ENCODE measurements at places on chromosomes 5 and 9.

GRCh38 chr9:24939109-24939850 is 393.6 kb upstream of the IZUMO3 start:
- no peak for DNase-seq

- DNase-seq: no peak
These were observed 126.2 kb downstream of the BASP1 start for GRCh38 chr5:17343675-17344074.

GRCh38 chr9:7333719-7334118 is 465.9 kb downstream of the DMAC1 start:
- DNase-seq: no peak

DNA sequence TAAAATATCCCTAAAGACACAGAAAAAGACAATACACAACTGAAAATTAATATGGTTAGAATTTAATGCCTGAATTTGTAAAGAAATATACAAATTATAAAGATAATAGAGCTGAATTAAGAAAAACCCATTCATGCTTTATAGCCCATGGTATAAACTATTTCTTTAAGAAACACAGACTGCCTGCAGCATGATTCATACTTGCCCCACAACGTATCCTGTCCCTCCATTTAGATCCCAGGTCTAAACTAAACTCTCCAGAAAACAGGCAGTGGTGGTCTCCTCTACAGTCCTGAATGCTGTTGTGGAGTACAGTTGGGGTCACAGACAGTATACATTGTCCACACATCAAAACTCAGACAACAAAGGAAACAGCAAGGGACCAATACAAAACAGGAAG is 24.8 kb downstream of the IL6ST start:
- DNase-seq: no peak

GRCh38 chr9:14099737-14100136 is 214.2 kb downstream of the NFIB start:
- DNase-seq: no peak

- DNase-seq: peak; percentile 47
These were observed 807 bp upstream of the PLGRKT start for GRCh38 chr9:5438301-5439162.

- DNase-seq: no peak
These were observed 50.0 kb upstream of the RNU6ATAC start for GRCh38 chr9:134214386-134214765.

DNA sequence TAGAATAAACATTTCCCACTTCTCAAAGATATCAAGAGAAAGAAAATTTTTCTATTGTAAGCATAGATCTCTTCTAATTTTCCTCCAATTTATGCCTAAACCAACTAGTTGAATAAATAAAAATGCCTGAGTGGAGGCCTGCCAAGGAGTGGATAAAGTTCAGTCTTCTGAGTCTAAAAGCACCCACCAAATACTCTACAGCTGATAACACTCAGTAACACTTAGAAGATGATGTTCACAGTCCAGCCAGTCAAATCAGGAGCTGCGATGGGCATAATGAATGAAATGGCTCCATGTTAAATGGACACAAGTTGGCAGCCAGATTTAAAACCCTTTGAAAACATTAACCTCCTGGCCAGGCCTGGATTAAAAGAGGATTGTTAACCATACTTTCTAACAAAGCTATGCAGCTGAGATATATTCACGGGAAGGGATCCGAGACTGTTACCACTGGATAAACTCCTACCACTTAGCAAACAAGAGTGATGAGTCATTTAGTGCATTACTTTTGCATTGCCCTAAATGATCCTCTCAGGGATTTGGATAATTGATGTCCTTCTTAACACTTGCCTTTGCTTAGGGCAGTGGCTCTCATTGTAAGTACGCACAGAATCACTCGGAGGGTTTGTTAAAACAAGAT is 63.7 kb upstream of the CCDC112 start:
- DNase-seq: no peak

DNA sequence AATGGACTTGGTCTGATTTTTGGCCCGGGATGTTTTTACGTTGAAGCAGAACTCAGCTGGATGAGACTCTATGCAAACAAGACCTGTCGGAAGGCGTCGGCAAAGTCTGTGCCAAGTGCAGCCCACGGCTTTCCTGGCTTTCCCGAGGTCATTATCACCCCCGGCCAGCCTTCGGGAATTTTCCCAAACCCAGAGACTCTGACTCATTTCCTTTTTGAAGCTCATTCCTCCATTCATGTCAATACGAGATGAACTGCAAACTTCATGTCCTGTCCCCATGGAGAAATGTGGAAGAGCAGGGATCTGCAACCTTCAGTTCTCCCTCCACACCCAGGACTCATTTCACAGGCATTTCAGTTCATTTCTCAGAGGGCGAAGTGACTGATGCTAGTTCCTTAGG is 95.3 kb downstream of the IRX2 start:
- DNase-seq: no peak

DNA sequence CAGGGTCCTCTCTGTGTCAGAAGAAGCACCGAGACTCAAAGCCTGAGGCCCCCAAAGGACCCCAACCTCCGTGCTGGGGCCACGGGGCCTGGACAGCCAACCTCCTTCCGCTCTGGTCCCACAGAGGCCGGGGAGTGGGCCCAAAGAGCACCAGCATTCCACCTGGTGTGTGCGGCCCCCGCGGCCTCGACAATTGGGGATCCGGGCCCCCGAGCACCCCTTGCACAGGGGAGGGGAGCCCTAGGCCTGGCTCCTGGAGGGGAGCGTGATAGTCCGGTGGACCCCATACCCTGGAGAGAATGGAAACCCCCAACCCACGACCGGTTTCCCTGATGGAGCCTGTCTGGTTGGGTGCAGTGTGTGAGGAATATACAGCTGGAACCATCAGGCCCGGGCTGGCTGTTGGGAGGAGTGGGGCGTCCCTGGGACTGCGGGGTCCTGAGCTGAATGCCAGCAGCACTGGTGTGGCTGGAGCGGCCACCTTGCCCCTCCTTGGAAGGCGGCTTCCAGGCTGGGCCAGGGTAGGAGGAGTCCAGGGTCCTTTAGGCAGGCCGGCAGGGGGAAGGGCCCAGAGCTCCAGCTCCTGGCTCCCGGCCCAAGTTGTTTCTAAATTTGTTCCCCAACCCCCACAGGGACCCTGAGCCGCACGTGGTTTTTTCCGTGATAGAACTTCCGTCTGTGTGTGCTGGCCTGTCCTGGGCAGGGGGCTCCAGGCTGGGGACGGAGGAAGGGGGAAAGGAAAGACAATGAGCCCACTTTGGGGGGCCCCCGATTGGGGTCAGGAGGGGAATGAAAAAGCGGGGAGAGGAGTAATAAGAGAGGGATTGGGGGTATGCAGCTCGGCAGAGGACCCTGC is 825 bp upstream of the TOR4A start:
- no peak for DNase-seq

- DNase-seq: no peak
These were observed 989 bp upstream of the FBN2 start for GRCh38 chr5:128539038-128539429.

DNA sequence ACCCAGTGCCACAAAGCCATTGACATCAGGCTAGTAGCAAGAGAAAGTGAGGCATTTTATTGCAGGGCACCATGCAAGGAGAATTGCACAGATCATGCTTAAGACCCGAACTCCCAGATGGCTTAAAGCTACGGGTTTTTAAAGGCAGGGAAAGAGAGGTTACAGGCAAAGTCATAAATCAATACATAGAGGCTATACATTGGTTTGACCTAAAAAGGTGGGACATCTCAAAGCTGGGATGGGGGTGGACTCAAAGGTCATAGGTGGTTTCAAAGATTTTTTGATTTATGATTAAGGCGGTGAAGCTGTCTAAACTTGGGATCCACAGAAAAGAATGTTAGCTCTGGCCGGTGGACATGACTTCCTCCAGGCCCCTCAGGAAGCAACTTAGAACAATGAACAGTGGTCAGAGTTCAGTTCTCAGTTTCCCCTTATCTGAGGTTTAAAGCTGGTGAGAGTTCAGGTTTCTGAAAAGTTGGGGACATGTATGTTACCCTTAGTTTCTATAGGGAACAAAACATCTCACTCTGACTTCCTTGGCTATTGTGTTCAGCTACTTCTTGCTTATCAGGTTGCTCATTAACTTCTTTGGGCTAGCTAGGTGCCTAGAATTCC is 6.0 kb upstream of the RBM22 start:
- DNase-seq: no peak

DNA sequence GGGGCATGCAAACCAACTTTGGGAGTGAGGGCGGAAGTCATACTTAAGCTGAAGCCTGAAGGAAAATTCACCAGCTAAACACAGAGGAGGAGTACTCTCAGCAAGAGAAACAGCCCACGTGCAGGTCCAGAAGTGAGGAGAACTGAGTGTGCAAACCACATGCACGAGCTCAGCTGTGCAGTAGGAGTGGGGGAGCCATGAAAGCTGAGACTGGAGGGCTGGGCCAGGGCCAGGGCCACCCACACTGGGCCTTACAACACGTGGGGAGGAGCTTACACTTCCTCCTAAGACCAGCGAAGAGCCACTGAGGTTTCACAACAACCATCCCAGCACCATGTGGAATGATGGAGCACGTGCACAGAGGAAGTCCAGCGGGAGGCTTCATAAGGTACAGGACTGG is 9.3 kb upstream of the WWC1 start:
- DNase-seq: no peak

GRCh38 chr5:2128686-2129355 is 246.1 kb upstream of the IRX4 start:
- no peak for DNase-seq

DNA sequence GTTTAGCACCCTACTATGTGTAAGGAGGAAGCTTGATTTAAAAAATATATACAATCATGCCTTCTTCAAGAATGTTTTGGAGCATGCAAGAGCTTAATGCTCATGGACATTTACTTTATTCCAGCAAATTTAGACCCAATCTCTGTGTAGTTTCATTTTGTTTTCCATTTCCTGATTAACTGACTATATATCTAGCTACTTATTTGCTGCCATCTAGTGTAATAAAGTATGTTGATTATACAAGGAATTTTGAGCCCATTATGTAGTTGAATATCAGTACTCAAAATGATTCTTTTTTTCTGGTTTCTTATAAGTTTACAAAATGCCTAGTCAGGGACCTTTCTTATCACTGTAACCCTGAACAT is 100.0 kb upstream of the CCDC152 start:
- DNase-seq: no peak

GRCh38 chr5:74310386-74310785 is 330.1 kb downstream of the ENC1 start:
- DNase-seq: no peak

DNA sequence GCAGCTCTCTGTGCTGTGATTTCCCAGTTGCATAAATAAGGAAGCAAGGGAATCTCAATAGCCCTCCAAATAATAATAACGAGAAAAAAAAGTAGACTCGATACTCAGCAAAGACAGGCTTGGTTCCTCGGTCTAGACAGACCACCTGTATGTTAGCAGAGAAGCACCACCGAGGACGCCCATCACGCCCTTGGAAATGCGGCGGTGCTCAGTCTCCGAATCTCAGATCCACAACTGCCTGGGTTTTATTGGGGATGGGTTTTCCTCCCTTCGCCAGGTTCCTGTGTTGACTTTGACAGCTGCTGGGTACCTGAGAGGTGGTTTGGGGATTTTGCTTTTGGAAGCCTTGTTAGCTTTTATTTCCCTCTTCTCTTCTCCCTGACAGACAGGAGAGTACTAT is 7.2 kb downstream of the DAB2IP start:
- no peak for DNase-seq

- DNase-seq: no peak
These were observed 2.0 kb downstream of the C7 start for GRCh38 chr5:40911266-40911665.

- DNase-seq: no peak
These were observed 130.1 kb upstream of the ZNF608 start for GRCh38 chr5:124876566-124876965.

GRCh38 chr5:135451581-135452320 is 400 bp downstream of the TIFAB start:
- DNase-seq: no peak

DNA sequence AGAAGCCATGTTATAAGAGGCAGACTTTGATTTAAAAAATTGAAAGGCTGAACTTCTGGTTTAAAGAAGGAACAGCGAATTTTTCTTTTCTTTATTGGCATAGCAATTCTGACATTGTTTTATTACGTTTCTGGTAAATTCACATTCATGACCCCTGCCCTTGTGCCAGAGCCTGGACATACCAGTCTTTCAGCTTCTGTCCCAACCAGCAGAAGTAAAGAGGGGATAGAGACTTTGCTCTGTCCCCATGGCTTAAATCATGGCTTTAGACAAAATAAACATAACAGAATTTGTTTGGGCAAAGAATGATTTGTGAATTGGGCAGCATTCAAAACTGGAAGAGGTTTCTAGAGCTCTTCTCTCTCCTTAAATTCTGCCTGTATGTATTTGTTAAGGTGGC is 15.3 kb downstream of the CAST start:
- DNase-seq: no peak

DNA sequence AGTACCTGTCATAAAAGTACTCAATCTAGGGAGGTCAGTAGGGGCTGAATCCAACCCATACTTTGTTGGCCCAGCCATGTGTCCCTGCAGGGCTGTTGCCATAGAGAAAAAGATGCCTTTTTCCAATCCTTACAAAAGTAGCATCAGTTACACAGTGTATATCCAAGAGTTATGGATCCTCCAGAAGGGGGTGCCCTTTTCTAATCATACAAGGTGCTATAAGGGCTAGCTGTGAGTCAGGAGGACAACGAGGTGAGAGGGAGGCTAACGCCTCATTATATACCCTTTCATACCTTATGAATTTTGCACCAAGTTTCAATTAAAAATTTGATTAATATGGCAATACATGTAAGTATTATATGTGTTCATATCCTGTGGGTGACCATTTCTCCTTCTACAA is 4.8 kb downstream of the KIAA0825 start:
- no peak for DNase-seq

DNA sequence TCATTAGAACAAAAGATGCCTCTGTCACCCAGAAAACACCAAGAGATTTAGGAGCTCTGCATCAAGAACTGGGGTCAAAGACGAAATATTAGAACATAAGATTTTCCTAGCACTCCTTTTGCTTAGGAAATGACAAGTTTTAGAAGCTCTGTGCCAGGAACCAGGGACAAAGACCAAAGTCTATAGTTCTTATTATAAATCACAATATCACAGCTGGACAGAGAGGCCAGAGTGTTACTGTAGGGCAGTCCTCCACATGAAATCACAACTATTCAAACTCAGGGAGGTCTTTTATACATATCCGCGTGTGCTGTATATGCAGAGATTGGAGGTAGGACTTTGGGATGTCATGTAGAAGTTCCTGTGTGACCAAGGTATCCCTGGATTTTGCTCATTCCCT is 116.7 kb upstream of the SAP30L start:
- no peak for DNase-seq

DNA sequence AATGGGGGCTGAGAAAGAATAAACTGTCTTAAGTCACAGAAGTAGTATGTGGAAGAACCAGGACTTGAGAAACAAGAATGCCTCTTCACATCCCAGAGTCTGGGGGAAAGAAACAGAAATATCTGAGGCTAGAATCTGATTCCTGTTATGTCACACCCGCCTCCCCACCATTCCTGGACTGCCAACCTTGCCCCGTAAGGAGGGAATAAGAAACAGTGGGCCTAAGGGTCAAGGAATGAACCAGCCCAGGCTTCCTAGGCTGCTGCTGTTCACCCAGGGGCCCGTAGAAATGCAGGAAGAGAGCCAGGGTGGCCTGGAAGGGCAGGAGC is 4.3 kb downstream of the PCDH1 start:
- DNase-seq: no peak

Data from effector memory CD8-positive, alpha-beta T cell (primary cell).